Psoas muscle (tissue), 8 donors: ENCODE measurements at places on chromosomes 5 and 9. TPM values are rescaled to one million over a fixed set of nuclear protein-coding genes. Genes with fewer than 3 reads are reported as not detected.

- DNase-seq, result no peak
Measured at GRCh38 chr5:35365758-35366157, 135.5 kb upstream of the PRLR start.

- DNase-seq, result no peak
Measured at GRCh38 chr5:18799482-18800128, 1165.3 kb downstream of the TAF11L14 start.

DNA sequence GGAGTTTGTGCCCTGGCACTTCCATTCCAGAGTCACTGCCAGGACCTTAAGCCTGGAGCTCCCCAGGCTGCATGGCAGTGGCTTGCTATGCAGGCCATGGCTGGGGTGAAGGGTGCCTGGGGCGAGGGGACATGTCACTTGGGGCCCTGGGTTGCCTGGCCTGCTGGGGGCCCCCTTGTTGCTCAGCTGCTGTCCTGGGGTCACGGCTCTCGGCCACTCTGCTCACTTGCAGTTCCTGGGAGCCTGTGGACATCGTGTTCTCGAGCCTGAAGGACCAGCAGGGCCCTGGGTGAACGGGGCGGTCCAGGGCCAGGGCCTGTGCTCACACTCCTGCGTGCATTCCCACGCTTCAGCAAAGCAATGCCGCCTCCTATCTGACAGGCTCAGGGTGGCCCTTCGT, 14.5 kb upstream of the SLC2A6 start:
- no peak for DNase-seq

The ACTBL2 gene
- total RNA-seq, result not detected

The OR1K1 gene
- total RNA-seq, result not detected

DNA sequence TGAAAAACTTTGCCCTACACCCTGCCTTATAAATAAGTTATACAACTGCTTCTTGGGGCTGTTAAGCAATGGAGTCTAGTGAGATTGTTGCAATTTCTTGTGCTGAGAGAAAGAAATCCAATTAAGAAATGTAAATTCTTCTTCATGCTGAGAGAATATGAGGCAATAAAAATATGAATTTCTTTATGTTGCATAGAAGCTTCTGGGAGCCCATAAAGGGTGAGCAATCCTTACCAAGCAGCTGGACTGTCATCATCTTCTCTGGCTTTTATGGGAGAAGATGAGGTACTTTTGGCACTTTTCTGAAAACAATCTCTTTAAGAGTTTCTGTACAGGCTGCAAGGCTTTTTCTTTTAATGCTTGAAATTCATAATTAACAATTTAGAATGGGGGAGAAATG, 204.3 kb downstream of the DMRTA1 start:
- DNase-seq, result no peak

The LMNB1 gene
- total RNA-seq, result 1.7 TPM

The ORM2 gene
- total RNA-seq, result not detected

DNA sequence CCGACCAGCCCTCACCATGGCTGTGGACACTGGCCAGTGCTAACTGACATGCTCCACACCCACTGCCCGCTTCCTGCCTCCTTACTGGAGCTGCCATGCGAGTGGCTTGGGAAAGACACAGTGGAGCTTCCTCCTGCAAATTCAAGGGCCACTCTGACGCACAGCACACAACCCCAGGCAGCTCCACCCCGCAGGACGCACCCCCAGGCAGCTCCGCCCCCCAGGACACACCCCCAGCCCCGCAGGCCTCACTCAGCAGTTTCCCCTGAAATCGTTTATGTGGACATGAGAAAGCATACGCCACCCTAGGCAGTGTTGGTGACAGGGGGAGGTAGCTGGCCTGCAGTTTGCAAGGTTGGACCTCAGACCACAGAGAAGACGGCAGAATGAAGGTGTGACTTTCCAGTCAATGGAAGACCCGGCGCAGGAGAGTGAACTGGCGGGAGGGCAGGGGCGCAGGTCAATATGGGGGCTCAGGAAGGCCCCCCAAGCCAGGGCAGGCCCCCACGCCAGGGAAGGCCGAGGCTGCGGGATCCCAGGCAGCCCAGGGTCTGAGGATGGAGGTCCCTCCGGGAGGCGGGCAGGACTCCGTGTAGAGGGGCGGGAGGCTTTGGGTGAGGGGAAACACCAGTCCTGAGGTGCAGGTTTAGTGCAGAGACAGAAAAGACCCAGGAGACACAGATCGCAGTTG, 21.6 kb downstream of the LPCAT1 start:
- peak; percentile 53 for DNase-seq

GRCh38 chr5:425714-426113, 17.3 kb upstream of the EXOC3 start:
- DNase-seq, result peak; percentile 4

- no peak for DNase-seq
Measured at GRCh38 chr9:20479419-20480155, 142.7 kb downstream of the MLLT3 start.
